ENCODE measurements at places on chromosomes 2 and 18. TPM values are rescaled to one million over a fixed set of nuclear protein-coding genes. Genes with fewer than 3 reads are reported as not detected.

Gene TRMT61B
- total RNA-seq: 16.1 TPM

Gene NPHP1
- 6.8 TPM for total RNA-seq

Gene STK17B
- total RNA-seq: 9.5 TPM

Gene AQP12B
- not detected for total RNA-seq

Gene SERPINB12
- not detected for total RNA-seq

Gene NEU2
- total RNA-seq: not detected
